ENCODE measurements at places on chromosomes 12 and 14. TPM values are rescaled to one million over a fixed set of nuclear protein-coding genes. Genes with fewer than 3 reads are reported as not detected.
A peak's percentile ranks its signal among the peaks of the same experiment; 100 is the strongest.

The RERG gene
- 3.8 TPM for total RNA-seq

- DNase-seq: peak; percentile 79
Measured at GRCh38 chr12:3803865-3804472, 51.1 kb upstream of the CRACR2A start.

The REP15 gene
- 7.5 TPM for total RNA-seq

- DNase-seq: no peak
Measured at GRCh38 chr14:92164958-92165357, 43.2 kb downstream of the CPSF2 start.

The TBX5 gene
- 73.5 TPM for total RNA-seq

The AREL1 gene
- total RNA-seq: 28.1 TPM

DNA sequence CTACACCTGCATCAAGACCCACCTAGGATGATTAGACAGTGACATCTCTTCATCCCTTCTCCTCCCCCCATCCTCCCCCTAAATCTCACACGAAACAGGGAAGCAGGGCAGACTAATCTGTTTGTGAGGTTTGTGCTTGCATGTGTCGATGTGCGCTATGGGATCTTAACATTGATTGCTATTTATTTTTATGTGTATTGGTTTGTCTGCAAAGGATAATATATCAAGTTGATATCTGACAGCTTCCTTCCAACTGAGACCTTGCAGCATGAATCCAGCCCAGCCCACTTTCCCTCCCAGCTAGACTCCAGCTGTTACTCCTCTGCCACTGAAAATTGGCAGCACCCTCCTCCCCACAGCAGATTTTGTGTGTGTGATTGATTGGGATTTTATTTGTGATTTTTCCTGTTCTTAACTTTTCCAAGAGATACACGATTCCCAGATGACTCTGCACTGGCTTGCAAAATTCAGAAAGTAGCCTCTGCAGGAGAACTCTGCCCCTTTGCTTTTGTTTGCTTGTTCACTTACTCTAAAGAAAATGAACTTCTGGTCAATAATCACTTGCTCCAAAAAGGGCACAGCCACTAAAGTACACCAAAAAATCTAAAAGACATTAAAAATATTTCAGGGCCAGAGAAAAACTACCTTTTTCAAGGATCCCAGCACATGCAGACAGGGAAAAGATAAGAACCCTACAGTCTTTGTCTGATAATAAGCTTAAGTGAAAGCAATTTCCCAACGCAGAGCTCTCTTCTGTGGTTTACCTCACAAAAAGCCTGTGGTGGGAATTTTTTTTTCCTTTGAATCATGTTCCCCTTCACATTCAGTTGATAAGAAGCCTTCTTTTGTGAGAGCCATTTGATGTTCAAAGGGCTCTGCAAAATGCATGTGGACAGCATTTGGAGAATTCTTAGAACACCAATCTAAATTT is 222.1 kb downstream of the RPS29 start:
- DNase-seq: no peak

The PIWIL1 gene
- total RNA-seq: not detected

DNA sequence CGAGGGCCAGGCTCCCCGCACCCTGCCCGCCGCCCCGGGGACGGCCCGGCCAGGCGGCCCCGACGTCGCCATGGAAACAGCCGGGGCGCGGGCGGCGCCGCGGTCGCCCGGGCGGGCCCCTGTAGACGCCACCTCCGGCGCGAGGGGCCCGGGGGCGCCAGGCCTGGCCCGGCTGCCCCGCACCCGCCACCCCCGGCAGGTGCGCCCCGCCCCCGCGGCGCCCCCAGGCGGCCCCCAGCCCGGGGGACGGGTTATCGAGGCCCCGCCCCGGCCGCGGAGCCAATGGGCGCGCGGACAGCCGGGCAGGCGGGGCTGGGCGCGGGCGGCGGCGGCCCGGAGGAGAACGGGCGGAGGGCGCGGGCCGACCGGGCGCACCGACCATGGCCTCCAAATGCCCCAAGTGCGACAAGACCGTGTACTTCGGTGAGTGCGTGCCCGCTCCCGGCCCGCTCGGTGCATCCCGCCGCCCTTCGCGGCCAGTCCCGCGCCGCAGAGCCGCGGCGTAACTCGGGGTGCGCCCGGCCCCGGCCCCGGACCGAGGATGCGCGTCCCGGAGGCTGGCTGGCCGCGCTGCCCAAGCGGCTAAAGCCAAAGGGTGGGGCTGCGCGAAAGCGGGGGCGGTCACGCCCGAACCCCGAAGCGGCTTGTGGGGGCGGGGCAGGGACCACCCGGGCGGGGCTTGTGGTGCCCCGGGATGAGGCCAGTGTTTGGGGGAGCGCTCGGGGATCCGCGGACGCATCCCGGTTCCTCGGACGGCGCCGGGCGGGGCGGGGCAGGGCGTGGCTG is at the start of gene CRIP2:
CRIP2 (plus strand) TSS at position 339 of the 786 bp plus-strand sequence; CDS start at position 381, 42 bp downstream.
- peak; percentile 88 for DNase-seq

GRCh38 chr14:94170136-94170535 is 4.0 kb upstream of the PPP4R4 start:
- no peak for DNase-seq

The HOXC4 gene
- total RNA-seq: not detected

GRCh38 chr12:23750923-23751322 is 198.5 kb downstream of the SOX5 start:
- no peak for DNase-seq

- no peak for DNase-seq
Measured at GRCh38 chr14:101506926-101507835, 54.1 kb upstream of the DIO3 start.

The CIROP gene
- total RNA-seq: not detected

- DNase-seq: no peak
Measured at GRCh38 chr14:63759456-63759855, 31.6 kb upstream of the SGPP1 start.

- no peak for DNase-seq
Measured at GRCh38 chr12:122726080-122726558, 4.5 kb downstream of the HCAR1 start.

The PTGES3 gene
- 137 TPM for total RNA-seq

- no peak for DNase-seq
Measured at GRCh38 chr12:57626111-57626920, 6.7 kb downstream of the B4GALNT1 start.

The RAD9B gene
- 0.62 TPM for total RNA-seq

DNA sequence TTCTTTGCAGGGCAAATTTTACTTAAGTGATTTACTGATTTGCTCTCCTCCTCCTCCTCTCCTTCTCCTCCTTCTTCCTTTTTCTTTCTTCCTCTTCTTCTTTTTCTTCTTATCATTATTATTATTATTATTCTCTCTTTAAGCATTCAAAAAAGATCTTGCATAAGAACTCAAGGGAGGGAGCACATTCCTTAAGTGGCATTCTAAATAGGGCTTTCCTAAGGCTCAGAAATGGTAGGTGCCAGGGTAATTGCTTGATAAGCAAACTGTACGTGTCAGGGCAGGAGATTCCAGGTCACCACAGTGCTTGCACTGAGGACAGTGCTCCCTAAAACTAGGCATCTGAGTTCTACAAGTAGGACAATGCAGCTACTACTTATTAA is 92.4 kb downstream of the SPTSSA start:
- no peak for DNase-seq

- DNase-seq: no peak
Measured at GRCh38 chr12:49346659-49347310, at the start of gene DNAJC22. DNAJC22 (plus strand) TSS chr12:49346888; CDS start chr12:49348873, 1,985 bp downstream.

The HCAR2 gene
- 0.17 TPM for total RNA-seq

- no peak for DNase-seq
Measured at GRCh38 chr14:91402348-91402747, 15.3 kb downstream of the CCDC88C start.

GRCh38 chr12:47725893-47726292 is 603 bp upstream of the ENDOU start:
- no peak for DNase-seq

DNA sequence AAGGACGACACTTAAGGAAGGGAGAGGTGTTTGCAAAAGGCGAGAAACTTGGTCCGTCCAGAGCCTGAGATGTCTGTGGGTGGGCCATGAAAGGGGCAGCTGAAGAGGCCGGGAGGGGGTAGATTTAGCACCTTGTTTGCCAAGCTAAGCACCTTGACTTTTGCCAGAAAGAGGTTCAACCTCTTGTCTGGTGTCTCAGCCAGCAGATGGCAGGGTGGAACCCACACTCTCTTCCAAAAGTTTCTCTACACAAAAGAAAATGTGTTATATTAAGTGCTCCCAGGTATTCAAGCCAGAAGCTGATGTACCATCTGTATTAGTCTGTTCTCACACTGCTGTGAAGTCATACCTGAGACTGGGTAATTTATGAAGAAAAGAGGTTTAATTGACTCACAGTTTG is 69.9 kb downstream of the SUDS3 start:
- DNase-seq: no peak

The TMEM63C gene
- 1.9 TPM for total RNA-seq

GRCh38 chr12:88958946-88959345 is 378.7 kb upstream of the KITLG start:
- DNase-seq: no peak

The DPF3 gene
- 28.7 TPM for total RNA-seq

The CLEC4C gene
- not detected for total RNA-seq

The TPH2 gene
- not detected for total RNA-seq

DNA sequence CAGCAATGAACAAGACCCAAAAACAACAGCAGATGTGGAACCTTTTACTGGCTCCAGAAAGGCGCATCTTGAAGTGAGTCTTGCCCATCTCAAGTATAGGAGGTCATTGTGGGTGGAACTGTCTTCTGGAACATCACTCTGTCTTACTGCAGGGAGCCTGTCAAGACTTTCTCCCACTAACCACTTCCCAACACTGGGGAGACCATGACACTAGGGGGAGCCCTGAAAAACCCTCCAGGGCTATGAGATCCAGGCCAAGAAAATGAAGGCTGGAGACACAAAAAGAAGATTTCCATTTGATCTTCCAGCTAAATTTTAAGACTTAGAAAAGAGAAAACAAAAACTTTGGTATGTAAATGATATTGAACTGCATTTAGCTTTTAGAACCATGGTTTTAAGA is 13.5 kb upstream of the ATG14 start:
- DNase-seq: no peak

The CFAP251 gene
- 0.92 TPM for total RNA-seq

The KRT2 gene
- total RNA-seq: not detected

The EFS gene
- 3.3 TPM for total RNA-seq

The ERG28 gene
- total RNA-seq: 6.2 TPM

The GARIN6 gene
- total RNA-seq: not detected

GRCh38 chr14:34714320-34715126 is at the start of gene CFL2:
CFL2 (minus strand) TSS chr14:34714593; CDS start chr14:34714540, 53 bp downstream.
- DNase-seq: peak; percentile 92

- no peak for DNase-seq
Measured at GRCh38 chr14:77485256-77485655, 13.4 kb downstream of the ISM2 start.

GRCh38 chr12:42097971-42098370 is 46.7 kb downstream of the GXYLT1 start:
- no peak for DNase-seq

The TROAP gene
- 0.37 TPM for total RNA-seq

DNA sequence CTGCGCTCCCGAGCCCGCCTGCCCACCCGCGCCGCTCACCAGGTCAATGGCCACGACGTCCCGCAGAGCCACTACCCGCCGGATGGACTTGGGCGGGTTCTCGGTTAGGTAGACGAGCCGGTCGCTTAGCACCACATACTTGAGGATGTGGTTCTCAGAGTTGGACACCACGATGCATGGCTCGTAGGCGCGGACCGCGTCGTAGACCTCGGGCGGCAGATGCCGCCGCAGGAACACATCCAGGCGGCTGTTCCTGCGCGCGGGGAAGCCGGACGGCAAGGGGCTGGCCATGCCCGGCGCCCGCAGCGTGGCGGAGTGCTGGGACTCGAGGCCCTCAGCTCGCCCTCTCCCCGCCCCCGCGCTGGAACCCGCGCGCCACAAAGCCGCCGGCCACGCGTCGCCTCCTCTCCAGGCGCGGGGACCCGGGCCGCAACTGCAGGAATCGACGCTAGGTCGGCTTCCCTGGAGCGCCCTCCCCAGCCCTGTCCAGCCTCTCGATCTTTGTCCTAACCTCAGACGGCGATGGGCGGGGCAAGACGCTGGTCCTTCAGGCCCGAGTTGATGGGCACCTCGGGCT is at the start of gene C12orf56:
C12orf56 (minus strand) TSS at position 484 of the 577 bp plus-strand sequence; CDS start at position 291, 193 bp downstream.
- DNase-seq: no peak

GRCh38 chr12:131929581-131930456 is 743 bp downstream of the PUS1 start:
- peak; percentile 38 for DNase-seq

- DNase-seq: no peak
Measured at GRCh38 chr14:38253676-38254075, 2.2 kb downstream of the CLEC14A start.

- DNase-seq: no peak
Measured at GRCh38 chr12:28425526-28425925, 235.3 kb downstream of the CCDC91 start.

- no peak for DNase-seq
Measured at GRCh38 chr14:94677747-94678146, 65.6 kb downstream of the SERPINA3 start.

DNA sequence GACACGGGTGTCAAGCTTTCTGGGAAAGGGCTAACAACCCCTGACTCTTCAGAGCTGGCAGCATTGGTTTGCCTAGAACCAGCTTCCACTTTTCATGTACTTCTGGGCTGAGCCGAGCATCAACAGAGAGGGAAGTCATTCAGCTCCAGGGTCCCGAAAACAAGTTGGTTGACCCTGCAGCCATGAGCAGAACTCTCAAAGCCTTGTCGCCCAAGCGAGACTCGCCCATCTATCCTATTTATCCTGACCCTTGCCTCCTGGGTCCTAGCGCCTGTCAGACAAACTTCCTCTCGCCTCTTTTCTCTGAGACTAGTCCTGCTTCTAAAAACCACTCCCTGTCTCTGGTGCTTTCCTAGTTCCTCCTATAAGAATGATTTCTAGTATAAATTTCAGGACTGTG is 47.9 kb downstream of the ASCL4 start:
- DNase-seq: no peak

GRCh38 chr14:92382677-92383076 is 59.7 kb downstream of the SLC24A4 start:
- DNase-seq: no peak

The NTN4 gene
- 76.5 TPM for total RNA-seq
